ENCODE measurements at places on chromosomes 6 and 20.
A peak's percentile ranks its signal among the peaks of the same experiment; 100 is the strongest.

DNA sequence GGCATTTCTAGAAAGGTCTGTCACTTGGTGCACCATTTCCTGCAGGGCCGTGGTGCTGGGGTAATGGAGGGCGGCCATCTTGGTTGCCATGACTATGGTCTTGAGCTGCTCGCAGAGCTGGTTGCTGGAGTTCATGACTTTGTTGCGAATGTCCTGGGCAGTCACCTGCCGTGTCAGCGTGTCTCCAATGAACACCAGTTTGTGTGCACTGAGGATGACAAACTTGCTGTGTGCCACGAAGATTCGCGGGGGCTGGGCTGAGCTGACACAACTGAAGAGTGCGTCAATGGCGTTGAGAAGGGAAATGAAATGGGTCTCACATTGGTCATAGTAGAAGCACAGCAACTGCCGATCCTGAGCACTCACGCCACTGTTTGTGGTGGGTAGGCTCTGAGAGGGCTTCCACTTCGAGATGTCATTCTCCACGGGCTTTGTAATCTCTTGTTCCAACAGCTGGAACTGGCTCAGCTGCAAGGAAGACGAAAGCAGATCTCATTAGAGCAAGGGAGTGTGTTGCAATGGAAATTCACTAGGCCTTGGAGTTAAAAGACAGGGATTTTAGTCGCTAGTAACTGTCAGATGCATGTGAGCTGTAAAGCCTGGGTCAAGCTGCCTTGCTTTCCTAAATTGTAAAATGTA lies 47.1 kb downstream of the NEDD9 start:
- no peak for DNase-seq

- DNase-seq, result no peak
Observed at GRCh38 chr6:35557239-35557638, 44.5 kb upstream of the TULP1 start.

- DNase-seq, result no peak
Observed at GRCh38 chr20:33067806-33068205, 11.6 kb upstream of the BPIFB4 start.

DNA sequence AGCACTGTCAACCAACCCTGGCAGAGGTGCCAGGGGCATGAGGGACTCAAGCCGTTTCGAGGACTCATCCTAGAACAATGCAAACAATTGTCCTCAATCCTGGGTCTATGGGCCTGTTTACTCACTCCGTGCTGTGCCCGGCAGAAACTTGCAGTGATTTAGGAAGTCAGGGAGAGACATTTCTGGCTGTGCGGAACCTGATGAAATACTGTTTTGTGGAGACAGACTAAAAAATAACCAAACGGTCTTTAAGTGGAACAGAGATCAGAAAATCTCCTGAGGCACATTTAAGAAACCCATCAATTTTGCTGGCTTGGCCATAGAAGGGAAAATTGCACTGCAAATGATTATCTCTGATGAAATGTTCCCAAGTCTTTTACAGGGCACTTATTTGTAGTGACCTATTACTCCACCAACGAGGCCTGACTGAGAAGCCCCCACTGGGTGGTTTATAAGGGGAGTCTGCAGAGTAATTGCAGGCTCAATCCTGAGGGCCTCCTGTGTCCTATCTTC lies 79.8 kb upstream of the KCNK16 start:
- no peak for DNase-seq

DNA sequence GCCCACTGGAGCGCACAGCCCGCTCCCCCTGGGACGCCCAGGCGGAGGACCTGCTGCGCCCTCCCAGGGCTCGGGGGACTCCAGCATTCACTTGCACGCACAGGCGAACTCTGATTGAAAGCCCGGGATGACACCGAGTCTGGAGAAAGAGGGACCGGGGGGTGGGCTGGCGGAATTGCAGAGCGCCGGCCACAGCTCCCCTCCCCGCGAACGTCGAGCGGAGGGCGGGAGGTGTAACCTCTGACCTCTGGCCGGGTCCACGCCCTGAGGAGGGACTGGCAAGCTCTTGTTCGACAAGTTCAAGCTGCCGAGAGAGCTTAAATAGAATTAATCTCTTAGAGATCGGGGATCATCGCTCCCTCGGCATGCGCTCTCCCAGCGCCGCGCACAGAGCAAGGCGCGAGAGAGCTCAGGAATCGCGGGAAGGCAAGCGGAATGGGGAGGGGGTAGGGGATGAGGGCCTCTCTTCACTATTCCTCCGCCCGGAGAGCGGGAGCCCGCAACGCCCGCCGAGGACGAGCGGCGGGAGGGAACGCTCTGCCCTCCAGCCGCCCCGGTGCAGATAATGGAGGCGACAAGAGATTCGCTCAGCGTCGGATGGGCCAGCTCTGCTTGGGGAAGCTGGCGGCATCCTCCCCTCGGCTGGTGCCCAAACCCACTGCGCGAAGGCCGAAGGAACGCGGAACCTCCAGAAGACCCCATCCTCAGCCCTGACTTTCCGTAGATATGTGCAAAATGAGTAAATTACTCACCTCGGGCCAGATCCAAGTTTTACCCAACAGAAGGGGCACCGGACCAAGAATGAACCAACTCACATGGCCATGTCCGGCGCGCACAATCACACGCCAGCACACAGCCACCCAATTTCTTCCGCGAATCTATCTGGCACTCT lies 761 bp upstream of the NR2E1 start:
- no peak for DNase-seq

- DNase-seq, result peak; percentile 92
Observed at GRCh38 chr20:22805219-22805618, 220.8 kb upstream of the FOXA2 start.

GRCh38 chr20:58389968-58390658 lies 1.1 kb downstream of the VAPB start:
- DNase-seq, result no peak

GRCh38 chr20:18632196-18632789 lies 44.4 kb downstream of the DTD1 start:
- DNase-seq, result peak; percentile 64

DNA sequence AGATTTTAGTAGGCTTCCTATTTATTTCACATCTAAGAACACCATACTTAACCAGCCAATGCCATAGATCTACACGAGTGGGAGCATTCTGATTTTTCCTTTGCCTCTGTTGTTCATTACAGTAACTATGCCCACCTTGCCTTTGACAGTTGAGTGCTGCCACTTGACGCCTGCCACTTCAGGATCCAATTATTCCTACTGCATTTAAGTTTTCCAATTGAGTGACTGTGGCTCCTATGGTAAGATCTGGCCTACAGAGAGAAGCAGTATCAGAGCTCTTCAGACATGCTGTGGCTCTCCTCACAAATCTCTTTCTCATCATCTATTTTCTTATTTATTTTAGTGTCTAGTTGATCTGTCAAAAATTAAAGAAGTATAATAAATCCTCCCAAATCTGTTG lies 403.0 kb upstream of the SPTLC3 start:
- DNase-seq, result no peak

- DNase-seq, result no peak
Observed at GRCh38 chr6:157551041-157551832, 170.2 kb downstream of the ZDHHC14 start.

GRCh38 chr20:57287007-57287880 lies 20.8 kb upstream of the BMP7 start:
- DNase-seq, result peak; percentile 15

GRCh38 chr6:16514249-16514648 lies 247.0 kb downstream of the ATXN1 start:
- DNase-seq, result peak; percentile 75

GRCh38 chr6:88899569-88900316 lies 63.7 kb downstream of the RNGTT start:
- no peak for DNase-seq

- no peak for DNase-seq
Observed at GRCh38 chr20:62413025-62413570, 6.0 kb upstream of the CABLES2 start.

DNA sequence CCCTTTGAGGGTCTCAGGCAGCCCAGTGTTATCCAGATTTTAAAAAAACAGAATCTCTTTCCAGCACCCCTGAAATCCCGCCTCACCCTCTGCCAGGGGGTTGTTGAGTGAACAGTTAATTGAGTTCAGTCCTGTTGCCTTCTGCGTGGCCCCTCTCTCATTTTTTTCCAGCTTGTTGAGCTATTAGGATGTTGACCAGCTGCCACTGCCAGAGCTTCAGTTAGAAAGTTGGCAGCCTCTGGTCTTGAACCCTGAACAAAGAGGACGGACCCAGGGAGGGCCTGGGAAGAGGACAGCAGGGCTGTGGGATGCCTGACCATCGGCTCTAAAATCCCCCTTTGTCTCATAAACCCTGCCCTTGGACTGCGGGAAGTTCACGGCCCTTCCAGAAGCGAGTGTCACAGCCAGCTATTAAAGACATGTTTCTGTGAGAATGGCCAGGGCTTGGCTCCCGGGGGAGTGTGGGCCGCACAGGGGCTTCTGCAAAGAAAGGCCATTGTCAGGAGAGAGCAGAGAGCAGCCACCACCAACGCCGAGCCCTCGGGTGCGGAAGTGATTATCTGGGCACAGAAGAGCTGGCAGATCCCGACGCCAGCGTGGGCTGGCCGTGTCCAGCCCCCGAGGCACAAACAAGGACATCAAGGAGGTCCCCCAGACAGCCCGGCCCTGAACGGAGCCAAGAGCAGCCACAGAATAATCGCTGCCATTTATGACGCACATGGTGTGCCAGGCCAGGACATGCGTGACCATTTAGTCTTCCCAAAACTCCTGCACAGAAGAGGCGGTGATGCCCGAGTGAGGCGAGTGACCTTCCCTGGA lies 189.0 kb downstream of the ANKRD60 start:
- no peak for DNase-seq

GRCh38 chr6:5595184-5595583 lies 333.9 kb downstream of the FARS2 start:
- DNase-seq, result no peak

- DNase-seq, result no peak
Observed at GRCh38 chr6:30172681-30173080, 9.3 kb downstream of the TRIM15 start.

DNA sequence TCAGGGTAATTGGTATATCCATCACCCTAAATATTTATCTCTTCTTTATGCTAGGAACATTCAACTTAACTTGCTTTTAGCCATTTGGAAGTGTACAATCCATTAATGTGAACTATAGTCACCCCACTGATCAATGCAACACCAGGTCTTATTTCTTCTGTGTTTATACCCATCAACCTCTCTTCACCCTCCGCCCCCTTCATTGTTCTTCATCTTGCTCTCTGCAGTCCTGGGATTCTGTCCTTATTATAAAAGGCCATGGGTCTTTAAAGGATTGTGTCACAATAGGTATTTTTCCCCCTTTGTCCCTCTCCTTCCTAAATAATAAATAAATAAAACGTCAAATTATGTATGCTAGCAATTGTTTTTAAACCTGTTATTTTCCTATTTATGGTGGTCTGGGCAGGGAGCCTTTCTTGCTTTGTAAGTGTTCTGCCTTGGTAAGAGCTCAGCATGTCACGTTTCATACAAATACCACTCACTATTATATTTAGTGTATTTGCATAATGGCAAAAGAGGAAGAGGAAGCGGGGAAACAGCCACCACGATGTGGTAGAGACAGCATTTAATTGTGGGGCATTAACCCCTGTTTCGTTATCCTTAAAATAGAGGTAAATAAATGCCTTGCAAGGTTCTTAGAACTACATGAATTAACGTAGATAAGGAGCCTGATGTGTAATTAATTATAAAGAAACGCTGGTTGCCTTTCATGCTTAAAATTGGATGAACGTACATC lies 1.9 kb downstream of the ABRACL start:
- DNase-seq, result no peak

DNA sequence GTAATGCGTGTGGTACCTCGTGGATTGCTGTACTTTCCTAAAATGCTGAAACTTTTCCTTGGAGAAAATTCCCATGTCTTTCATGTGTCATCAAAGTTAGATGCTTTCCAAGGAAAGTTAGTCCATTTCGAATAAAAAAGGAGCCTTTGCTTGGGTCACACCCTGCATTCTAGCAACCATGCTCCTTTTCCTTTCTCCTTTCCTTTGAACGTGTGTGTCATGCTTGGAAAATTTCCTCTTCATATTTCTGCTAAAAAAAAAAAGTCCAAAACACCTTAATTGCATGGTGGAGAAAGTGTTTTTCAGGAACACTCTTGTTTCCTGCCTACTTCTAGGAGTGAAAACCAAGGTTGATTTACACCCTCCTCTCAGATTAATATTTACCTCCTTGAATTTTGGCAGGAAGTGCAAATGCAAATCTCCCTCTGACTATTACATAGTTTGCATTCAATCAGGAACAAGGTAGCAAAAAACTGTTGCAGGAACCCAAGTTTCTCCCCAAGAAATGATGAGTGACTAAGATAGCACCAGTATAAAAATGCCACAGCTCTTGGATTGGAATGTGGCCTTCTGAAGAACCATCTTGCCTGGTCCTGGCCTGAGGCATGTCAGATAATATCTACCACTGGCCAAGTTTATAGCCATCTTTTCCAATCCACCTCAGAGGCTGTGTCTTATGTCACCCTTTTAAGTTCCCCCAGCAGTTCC lies 590.6 kb downstream of the QKI start:
- DNase-seq, result no peak

DNA sequence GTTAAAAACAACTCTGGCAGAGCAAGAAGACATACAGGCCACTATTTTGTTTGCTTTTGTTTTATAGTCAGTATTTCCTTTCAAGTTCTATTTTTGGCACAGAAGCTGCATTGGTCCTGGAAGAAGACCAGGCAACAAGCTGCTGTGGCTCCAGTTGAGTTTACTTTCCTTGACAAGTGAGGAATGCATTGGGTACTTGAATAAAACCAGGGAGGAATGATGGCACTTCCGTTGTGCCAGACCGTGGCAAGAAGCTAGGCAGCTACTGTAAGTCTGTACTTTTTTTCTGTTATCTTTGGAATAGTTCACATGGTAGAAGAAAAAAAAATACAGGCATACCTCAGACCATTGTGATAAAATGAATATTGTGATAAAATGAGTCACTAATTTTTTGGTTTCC lies 66.3 kb downstream of the NCOA3 start:
- DNase-seq, result peak; percentile 86

GRCh38 chr6:17439243-17439993 lies 46.0 kb downstream of the CAP2 start:
- no peak for DNase-seq

DNA sequence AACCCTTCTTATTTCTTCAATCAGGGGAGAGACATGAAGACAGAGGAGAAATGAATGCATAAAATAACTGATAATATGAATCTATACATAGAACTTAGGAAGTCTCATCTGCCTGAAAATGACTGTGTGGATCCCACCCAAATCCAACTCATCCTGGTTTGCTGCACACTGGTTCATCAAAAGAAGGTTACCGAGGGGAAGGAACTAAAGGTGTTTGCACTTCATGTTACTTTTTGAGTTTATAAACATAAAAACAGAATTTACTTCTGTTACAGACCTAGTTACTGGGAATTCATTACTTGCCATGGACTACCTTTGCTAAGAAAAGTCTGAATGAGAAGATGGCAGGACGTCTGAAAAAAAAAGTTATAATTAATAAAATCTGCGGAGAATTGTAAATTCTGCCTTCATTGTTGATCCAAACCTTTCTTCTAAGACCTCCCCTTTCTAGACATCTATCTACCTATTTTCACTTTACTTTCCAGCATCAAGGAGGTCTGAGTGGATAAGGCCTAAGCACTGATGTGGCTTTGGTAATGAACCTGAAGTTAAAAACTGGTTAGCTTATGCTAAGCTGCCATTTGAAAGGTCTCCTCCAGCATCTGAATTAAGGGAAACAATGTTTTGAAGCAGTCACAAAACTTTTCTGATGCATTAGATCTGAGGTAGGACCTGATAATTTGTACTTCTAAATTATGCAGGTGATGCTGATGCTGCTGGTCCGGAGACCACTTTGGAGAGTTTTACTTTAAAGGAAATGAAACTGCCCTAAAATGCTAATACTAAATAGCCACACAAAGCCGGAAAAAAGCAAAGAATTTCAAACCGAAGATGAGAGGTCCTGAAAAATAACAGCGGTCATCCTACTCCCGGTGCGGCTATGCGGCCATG lies 84.0 kb downstream of the HFE start:
- no peak for DNase-seq

GRCh38 chr6:8432614-8433013 lies 2.7 kb downstream of the SLC35B3 start:
- DNase-seq, result no peak

All from fibroblast of skin of scalp (primary cell).